ENCODE measurements at places on chromosomes 5 and 9. TPM values are rescaled to one million over a fixed set of nuclear protein-coding genes. Genes with fewer than 3 reads are reported as not detected.

GRCh38 chr5:138755084-138755748, 2.0 kb downstream of the CTNNA1 start:
- no peak for DNase-seq

DNA sequence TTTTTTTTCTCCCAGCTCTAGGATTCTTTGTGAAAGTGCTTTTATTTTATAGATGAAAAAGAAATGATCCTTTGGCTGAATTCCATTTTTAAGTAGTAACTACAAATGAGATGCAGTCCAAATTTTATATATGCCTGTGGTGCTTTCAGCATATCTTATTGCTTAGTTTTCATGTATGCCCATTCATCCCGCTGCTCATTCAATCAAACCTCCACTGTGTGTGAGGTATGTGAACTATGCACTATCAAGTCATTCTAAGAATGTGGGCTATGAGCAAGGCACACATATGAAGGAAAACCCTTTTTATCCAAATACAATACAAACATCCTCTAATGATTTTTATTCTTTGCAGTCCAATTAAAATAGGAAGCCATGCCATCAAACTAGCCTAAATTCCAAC, 1069.1 kb upstream of the DMAC1 start:
- peak; percentile 66 for DNase-seq

DNA sequence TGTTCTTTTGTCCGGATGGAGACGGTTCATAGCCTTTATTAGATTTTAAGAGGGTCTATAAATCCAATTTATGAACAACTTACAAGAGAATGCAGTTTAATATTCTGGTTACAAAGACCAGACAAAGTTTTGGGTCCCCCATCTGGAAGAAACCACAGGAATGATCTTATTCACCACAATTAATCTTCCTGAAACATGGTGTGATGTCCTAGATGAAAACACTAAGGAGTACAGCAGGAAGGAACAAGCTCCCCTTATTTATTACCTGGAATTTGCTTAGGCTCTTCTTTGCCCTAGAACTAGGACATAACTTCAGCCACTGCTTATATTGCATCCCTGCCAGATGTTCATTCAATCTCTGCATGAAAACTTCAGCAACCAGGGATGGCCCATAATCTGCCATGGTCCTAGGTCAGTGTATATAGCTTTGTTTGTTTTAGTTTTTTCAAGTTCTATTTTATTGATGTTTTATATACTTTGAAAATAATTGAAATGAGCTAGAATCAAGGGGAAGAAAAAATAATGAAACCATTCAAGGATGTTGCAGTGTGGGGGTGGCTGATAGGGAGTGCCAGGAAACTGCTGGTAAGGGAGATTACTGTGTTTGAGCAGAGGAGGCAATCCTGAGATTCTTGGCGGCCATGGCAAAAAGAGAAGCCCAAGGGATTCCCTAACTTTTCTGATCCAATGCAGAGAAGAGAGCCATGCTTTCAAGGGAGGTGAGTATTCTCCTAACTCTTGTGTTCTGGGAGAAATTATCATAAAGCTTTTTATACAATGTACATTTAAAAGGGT, 16.8 kb downstream of the TXNDC8 start:
- DNase-seq, result peak; percentile 51

The LHFPL2 gene
- total RNA-seq, result 17.0 TPM

DNA sequence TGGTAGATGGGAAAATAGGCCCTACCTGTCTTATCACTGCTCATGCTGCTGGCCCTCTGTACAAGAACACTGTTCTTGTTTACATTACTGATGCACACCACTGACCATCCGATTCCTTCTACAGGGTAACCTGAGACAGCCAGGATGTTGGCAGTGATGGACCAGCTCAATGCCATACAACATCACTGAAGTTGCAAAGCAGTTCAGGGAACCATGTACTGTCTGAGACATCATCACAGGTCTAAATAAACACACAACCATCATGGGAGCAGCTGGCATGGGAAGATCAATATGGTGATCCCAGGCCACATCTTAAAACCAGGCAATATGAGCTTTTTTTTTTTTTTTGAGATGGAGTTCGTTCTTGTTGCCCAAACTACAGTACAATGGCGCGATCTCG, 59.0 kb downstream of the IARS1 start:
- no peak for DNase-seq

DNA sequence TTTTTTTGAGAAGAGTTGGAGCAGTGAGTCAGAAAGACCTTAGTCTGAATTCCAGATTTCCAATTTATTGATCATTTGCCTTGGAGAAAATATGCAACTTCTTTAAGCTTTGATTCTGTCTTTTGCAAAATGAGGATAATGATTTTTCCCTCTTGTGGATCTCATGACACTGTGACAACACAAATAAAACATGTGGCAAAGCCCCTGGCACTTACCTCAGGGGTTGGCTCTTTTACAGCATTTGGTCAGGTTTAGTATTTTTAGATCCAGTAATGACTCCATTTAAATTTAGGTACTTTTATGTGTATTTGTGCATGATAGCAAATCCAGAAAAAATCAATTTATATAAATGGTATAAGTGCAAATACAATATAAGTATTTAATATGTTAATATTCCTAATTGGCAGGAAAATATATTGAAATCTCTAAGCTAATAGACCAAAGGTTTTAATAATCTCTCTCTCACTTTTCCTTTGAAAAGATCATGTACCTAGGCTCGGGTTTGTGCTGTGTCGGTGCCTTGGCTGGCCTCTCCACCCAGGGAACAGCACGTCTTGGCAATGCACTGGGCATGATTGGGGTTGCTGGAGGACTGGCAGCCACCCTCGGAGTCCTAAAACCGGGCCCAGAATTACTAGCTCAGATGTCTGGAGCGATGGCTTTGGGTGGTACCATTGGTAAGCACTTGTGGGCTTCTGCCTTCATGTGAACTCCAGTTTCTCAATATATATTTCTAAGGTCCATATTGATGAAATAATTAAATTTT, 49.7 kb downstream of the NNT start:
- no peak for DNase-seq

The CXCL14 gene
- total RNA-seq, result 0.53 TPM

DNA sequence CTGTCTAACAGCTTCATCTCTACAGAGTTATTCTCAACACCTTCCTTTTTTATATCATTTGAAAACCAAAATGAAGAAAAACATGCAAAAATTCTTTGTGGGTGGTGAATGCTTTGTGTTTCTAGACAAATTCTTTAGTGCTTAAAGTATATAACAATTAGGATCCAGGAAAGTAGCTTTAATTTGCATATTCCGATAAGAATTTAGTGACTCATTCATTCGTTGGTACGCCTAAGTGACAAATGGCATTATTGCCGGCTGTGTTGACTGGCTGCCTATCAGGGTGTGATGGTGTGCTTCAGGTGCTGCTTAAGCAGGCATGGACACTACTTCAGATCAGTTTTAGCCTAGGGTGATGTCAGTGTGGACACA, 35.2 kb downstream of the LMNB1 start:
- DNase-seq, result peak; percentile 48

The CCL28 gene
- 0.16 TPM for total RNA-seq

DNA sequence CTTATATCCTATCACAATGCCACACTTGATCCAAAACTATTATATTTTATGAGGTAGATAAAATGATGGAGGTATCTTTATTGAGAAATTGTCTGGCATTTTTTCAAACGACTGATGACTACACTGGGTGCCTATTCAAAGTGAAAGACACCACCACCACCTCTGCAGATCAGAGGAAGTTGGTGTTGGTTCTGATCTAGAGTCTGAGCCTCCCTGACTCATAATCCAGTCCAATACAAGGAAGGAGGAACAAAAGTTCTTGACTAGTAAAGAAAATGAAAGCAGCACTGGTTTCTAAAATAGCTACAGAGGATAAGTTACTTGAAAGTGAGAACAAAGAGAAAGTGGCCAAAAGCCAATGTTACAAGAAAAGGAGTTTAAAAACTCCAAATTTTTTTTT, 139.9 kb downstream of the RFX3 start:
- DNase-seq, result no peak

DNA sequence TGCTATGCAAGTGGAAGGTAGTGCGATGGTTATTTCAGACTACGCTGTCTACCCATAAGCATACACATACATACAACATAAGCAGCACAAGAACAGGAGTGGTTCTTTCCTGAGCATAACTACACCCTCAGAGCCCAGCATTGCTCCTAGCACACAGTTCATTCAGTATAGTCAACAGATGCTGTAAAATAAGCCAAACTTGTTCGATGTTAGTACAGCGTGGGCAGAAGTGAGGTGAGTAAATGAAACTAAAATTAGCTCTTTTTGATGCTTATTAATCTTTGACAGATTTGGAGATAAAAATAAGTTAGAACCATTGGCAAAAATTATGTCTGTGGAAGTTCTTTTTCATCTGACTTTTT, 47.8 kb downstream of the S1PR3 start:
- no peak for DNase-seq

GRCh38 chr9:136605988-136606660, 56.6 kb upstream of the EGFL7 start:
- DNase-seq, result no peak

- peak; percentile 56 for DNase-seq
Observed at GRCh38 chr5:96687812-96688453, 25.8 kb downstream of the CAST start.

- DNase-seq, result peak; percentile 97
Observed at GRCh38 chr5:34789021-34789531, 49.9 kb upstream of the TTC23L start.

- DNase-seq, result no peak
Observed at GRCh38 chr5:33795496-33795895, 96.3 kb downstream of the ADAMTS12 start.

The SPINK7 gene
- total RNA-seq, result not detected

DNA sequence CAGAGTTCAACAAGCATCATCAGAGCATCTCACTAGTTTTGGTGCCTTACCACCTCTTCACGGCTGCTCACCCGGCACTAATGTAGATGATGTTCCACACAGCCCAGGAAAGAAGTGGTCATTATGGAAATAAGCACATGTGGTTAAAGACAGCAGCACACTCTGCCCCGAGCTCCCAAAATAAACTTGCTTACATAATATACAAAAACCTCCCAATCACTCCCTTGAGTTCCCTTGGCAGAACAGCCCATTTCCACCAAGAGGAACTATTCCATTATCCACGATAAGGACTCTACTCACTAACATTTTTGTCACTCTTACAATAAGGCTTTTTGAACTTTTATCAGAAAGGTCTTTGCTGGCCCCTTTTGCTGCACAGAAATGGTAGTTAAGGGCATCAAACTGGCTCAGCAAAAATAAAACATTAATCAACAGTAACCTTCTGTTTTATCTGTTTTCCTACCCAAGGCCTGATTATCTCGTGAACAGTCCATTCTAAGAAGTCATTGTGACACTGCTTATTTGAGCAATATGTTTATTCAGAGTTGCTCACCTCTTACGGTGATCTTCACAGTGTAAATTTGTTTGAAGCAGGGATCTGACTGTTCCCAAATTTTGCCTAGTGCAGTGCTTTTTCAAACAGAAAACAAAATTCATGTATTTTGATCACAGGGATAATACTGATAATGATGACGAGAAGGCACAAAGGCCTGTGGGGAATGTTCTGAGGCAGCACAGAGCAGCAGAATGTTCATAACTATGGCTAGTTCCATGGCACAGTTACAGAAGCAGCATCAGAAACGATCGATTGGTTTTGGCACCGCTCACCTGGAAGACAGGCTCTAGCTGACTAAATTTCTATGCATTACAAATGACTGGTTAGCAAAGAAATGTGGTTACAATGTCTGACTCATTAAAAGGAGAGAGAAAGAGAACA, 399.8 kb upstream of the PIK3R1 start:
- DNase-seq, result peak; percentile 93

DNA sequence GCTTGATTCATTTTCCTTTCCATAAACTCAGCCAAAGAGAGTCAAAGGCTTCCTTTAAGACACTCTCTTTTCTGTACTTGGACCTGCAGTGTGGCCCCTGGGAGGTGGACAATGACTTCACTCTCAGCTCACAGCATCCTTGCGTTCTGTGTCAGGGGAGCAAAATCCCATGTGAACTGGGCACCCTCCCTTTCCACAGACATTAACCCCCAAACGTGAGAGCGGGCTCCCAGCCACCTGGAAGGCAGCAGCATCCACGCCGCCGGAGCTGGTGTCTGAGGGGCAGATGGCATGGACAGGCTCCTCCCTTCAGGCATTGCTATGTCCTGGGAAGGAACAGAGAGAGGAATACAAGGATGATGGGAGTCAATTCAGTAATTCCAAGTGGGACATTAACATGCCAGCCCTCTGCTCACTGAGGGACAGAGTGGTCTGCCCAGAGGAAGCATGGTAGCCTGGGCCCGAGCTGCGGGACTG, 39.5 kb downstream of the TRIP13 start:
- no peak for DNase-seq

GRCh38 chr5:174397206-174397605, 327.2 kb upstream of the MSX2 start:
- DNase-seq, result no peak

The BAAT gene
- 8.9 TPM for total RNA-seq

DNA sequence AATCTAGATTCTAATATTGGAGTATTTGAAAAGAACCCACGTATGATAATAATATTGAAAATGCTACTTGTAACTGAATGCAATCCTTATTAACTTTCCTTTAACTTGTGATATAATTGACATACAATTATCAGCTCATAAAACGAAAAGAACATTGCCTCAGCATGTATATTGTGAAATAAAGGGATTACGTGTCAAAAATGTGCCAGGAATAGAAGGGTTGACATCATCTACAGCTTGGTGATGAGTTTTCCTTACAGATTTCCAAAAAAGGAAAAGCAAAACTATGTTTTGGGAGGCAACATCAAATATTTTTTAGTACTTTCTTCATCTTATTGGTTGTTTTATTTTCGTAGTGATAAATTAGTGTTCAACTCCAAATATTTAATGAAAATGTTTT, 266.0 kb upstream of the PTGER4 start:
- no peak for DNase-seq

The ANKRD34B gene
- total RNA-seq, result 0.20 TPM

DNA sequence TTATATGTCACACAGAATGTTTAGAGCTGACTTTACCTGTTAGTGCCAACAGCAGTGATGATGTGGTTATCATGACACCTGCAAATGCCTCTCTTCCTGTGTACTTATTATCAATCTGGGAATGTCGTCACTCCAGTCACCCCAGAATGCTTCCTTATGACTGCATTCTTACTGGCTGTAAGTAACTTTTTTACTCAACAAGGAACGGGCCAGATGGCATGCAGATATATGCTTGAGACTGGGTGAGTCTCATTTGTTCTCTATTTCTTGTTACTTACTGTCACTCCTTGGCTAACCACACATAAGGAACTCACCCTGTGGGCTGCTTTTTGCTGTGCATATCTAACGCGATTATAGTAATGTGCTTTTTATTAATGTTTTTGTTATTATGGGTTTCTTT, 385.5 kb upstream of the MEF2C start:
- no peak for DNase-seq

The PKN3 gene
- 2.3 TPM for total RNA-seq

The ANKRA2 gene
- 15.7 TPM for total RNA-seq
